ENCODE measurements at places on chromosomes 13 and 19. TPM values are rescaled to one million over a fixed set of nuclear protein-coding genes. Genes with fewer than 3 reads are reported as not detected.

The MARK4 gene
- 30.1 TPM for total RNA-seq

The RASAL3 gene
- total RNA-seq, result not detected

The LHB gene
- not detected for total RNA-seq

The COX7A1 gene
- not detected for total RNA-seq

The PABPC3 gene
- 0.17 TPM for total RNA-seq

The ZNF100 gene
- total RNA-seq, result 18.9 TPM

The RNF113B gene
- not detected for total RNA-seq

The CLC gene
- total RNA-seq, result not detected

The PDE4A gene
- 1.5 TPM for total RNA-seq

The IRGC gene
- not detected for total RNA-seq

The C19orf18 gene
- not detected for total RNA-seq

The KASH5 gene
- total RNA-seq, result 0.59 TPM

The ZNF610 gene
- 13.1 TPM for total RNA-seq

The SLC25A41 gene
- 0.46 TPM for total RNA-seq

The CXCL17 gene
- total RNA-seq, result 0.12 TPM

The PCDH9 gene
- total RNA-seq, result 0.24 TPM

The SHANK1 gene
- 1.4 TPM for total RNA-seq

The LRRC8E gene
- total RNA-seq, result 0.65 TPM

The KCNC3 gene
- 0.41 TPM for total RNA-seq

The MEDAG gene
- total RNA-seq, result not detected

The ICAM4 gene
- not detected for total RNA-seq

The R3HDM4 gene
- total RNA-seq, result 58.2 TPM

The CEACAM20 gene
- not detected for total RNA-seq

The CCNE1 gene
- 31.4 TPM for total RNA-seq

The SERPINE3 gene
- 0.47 TPM for total RNA-seq

The LYPD5 gene
- total RNA-seq, result 0.12 TPM

The ZSCAN1 gene
- total RNA-seq, result 4.1 TPM

The GARIN5A gene
- total RNA-seq, result 8.4 TPM

The ZNF550 gene
- 11.1 TPM for total RNA-seq

The RFXAP gene
- 7.5 TPM for total RNA-seq

The NLRP4 gene
- not detected for total RNA-seq

The PLA2G4C gene
- total RNA-seq, result not detected

The ONECUT3 gene
- total RNA-seq, result 0.09 TPM

The OR7A17 gene
- not detected for total RNA-seq

The MYDGF gene
- total RNA-seq, result 23.4 TPM

The CEACAM1 gene
- total RNA-seq, result 0.03 TPM

The TSKS gene
- total RNA-seq, result not detected

The PRSS57 gene
- not detected for total RNA-seq

The N4BP2L2 gene
- total RNA-seq, result 86.2 TPM

The VSTM2B gene
- total RNA-seq, result not detected

The ELANE gene
- not detected for total RNA-seq

The ZNF726 gene
- 0.31 TPM for total RNA-seq

The CLIP3 gene
- total RNA-seq, result 8.2 TPM

The HPN gene
- 0.30 TPM for total RNA-seq

The GRIK5 gene
- total RNA-seq, result 19.4 TPM

The FGF22 gene
- 0.37 TPM for total RNA-seq

The CTXN1 gene
- 34.3 TPM for total RNA-seq

The KLK11 gene
- total RNA-seq, result not detected

The SIGLEC9 gene
- not detected for total RNA-seq

The ZFR2 gene
- total RNA-seq, result 20.4 TPM

The CCDC70 gene
- total RNA-seq, result not detected

The TOMM40 gene
- total RNA-seq, result 110 TPM

The MYH14 gene
- total RNA-seq, result 6.7 TPM

The CCL25 gene
- 1.2 TPM for total RNA-seq

The STOML3 gene
- 0.21 TPM for total RNA-seq

The CYP4F22 gene
- total RNA-seq, result not detected

The ZNF17 gene
- 8.5 TPM for total RNA-seq

The RNF17 gene
- total RNA-seq, result not detected
